Myocyte (in vitro differentiated cells): ENCODE measurements at places on chromosomes 2 and 18.

- peak; percentile 45 for DNase-seq
These were observed 125.1 kb upstream of the HAAO start for GRCh38 chr2:42917425-42917927.

DNA sequence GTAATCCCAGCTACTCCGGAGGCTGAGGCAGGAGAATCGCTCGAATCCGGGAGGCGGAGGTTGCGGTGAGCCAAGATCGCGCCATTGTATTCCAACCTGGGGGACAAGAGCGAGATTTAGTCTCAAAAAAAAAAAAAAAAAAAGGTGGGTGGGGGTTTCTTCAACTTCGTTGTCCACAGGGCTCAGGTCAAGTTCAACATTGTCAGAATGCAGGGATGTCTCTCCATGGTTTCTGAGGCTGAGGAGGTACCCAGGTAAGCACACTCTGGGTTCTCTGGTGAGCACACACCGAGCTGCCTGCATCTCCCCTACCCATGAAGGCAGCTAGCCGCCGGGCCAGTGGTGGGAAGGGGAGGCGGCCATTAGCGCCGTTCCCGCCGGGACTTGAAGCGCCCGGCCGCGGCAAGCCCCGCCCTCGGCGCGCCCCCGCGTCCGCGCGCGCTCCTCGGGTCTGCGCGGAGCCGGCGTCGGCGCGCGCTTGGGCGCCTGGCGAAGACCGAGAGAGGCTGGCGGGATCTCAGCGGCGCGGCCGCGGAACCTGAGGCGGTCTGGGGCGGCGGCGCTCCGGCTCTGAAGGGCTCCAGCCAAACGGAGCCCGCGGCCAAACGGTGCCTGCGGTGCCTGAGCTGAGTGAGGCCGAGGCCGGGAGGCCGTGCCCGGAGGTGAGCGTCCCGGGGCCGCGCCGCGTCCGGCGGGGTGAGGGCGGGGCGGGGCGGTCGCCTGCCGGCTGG, at the start of gene UBXN2A:
TSS of gene UBXN2A (plus strand) at position 477 of the 731 bp plus-strand sequence. CDS start 17,852 bp downstream, outside the sequence.
- peak; percentile 83 for DNase-seq

DNA sequence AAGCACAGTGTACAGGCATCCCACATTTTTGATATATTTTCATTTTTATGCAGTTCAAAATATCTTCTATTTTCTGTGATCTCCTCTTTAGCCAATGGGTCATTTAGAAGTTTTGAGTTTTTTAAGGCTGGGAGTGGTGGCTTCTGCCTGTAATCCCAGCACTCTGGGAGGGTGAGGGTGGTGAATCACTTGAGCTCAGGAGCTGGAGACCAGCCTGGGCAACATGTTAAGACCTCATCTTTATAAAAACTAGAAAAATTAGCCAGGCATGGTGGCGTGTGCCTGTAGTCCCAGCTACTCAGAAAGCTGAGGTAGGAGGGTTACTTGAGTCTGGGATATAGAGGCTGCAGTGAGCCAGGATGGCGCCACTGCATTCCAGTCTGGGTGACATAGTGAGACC, 17.8 kb downstream of the UBR3 start:
- DNase-seq, result no peak

GRCh38 chr18:41992066-41992465, 37.0 kb downstream of the PIK3C3 start:
- DNase-seq, result peak; percentile 31

- peak; percentile 1 for DNase-seq
These were observed 35.8 kb upstream of the AFF3 start for GRCh38 chr2:100178085-100178788.

DNA sequence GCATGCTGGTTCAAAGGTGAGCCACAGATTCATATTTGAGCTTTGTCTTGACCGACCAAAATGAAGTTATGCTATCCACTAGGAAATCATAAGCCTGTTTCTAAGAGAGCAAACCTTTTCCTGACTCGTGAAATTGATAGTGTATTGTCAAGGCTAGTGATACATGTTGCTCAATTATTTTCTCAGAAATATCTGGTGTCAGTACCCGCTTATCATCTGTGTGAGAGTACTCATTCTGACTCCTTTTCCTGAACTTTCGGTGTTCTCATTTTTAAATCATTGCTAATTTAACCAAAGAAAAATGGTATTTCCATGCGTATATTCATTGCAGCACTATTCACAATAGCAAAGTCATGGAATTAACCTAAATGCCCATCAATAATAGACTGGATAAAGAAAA, 56.2 kb downstream of the SGPP2 start:
- DNase-seq, result no peak

- no peak for DNase-seq
These were observed 723.1 kb downstream of the TMEM182 start for GRCh38 chr2:103484906-103485305.

DNA sequence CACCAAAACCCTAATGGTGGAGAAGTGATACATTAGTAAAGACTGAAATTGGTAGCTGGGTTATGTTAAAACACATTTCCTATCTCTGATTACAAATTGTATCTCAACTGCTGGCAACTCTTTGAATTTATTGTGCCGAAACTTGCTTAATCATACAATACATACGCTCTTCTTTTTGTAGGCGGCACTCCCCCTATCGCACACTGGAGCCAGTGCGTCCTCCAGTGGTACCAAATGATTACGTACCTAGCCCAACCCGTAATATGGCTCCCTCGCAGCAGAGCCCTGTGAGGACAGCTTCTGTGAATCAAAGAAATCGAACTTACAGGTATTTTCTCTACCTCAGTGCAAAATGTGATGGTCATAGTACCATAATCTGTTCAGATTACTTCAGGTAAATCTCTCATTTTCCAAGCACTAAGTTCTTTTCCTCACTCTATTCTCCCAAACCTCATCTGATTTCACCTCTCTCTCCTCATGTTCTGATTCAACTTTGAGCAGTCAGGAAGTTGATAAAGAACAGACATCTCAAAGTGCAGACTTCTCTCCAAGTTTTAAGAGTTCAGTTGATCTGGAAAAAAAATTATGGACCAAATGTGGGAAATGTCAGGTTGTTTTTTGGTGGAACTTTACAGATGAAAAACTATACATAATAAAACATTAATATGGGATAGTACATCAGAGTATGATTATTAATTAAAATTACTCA, 66.5 kb downstream of the ABI2 start:
- DNase-seq, result no peak

- DNase-seq, result no peak
These were observed 616.6 kb upstream of the FSHR start for GRCh38 chr2:49770919-49771318.

DNA sequence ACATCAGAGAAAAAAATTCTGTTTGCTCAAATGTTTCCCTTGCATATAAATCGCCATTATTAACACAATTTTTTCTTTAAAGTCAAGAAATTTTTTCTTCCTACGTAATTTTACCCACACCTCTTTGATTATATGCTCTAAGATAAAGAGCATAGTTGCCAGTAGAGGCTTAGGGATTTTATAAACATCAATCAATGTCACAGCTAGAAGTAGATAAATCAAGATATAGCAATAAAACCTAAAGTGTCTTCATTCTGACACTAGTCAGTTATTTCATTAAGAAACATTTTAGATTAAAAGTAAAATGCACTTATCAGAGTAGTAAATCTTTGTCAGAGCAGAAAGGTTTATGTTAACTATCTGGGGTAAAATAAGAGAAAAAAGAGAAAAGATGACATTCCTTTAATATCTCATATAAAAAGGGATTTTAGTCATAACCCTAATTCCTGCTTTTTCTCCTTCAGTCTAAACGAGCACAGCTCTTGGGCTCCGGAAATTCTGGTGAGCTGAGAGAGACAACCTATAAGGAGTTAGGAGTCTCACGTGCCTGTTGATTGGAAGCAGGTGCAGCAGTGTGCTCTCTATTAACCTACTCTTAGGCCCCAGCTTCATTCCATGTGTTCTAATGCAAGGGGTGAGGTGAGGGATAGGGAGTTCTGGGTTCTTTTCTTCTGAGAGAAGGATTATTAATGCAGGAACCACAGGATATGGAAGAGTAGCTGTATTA, 172.4 kb upstream of the GULP1 start:
- DNase-seq, result no peak

DNA sequence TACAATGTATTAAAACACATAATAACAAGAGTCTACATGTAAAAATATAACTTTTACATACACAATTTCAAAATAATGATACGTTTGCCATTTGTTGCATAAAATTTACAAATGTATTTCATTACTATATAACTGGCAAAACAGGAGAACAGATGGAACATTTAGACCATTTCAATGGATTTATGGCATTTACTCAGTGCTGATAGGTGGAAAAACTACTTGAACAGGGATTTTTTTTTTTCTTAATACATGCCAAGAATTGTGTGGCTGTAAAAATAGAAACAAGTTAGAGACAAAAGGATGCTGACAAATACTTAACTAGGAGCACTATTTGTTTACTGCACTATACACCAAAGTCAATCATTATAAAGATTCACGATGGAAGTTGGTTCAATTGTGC, 266.8 kb upstream of the CCDC68 start:
- DNase-seq, result no peak

DNA sequence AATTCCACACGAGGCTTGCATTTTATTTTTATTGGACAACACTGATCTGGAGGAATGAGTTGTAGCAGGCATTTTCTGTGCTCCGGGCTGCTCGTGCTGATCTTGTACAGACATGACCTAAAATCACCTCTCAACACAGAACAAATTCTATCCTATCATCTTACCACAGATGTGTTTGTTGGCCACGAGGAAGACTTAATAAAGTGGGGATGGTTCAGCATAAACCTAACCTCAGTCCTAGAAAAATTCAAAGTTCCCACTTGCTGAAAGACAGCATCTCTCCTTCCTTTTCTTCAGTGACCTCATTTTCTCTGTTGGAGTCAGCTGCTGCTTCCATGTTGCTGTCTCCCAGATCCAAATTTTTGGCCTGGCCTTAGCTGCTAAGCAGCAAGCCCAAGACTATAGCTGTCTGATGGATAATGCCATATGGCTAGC, 45.3 kb downstream of the RBKS start:
- DNase-seq, result peak; percentile 85

- peak; percentile 57 for DNase-seq
These were observed 349.2 kb upstream of the ID2 start for GRCh38 chr2:8332646-8333045.

GRCh38 chr2:25314514-25315315, 27.0 kb downstream of the DNMT3A start:
- no peak for DNase-seq

GRCh38 chr18:47737956-47738355, 192.5 kb downstream of the SMAD2 start:
- DNase-seq, result no peak

- DNase-seq, result no peak
These were observed 161.0 kb downstream of the LAMA3 start for GRCh38 chr18:23850215-23850614.

DNA sequence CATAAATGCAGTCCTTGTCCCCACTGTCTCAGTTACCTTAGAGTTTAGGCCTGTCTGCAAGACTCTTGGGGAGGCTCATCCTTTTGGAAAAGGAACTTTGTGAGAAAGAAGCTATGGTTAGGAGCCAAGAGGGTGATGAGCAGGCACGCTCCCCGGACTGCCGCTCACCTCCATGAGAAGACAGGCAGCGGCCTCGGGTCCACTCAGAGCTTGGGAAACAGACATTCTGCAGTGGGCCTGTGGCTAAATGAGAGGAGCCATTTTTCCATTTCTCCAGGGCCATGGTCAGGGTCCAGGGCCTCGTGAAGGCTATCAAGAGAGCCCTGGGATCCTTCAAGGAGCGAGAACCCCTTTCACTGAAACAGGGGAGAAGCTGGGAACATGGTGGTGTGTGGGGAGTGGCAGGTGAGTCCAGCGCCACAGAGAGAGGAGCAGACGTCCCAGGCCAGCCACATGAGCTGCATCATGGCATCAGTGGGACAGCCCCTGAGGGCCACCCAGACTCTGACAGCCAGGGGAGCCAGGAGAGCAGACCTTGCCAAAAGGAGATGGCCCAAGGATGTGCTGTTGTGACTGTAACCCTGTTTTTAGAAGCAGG, 4.0 kb upstream of the TEX51 start:
- no peak for DNase-seq

GRCh38 chr18:9671214-9671613, 36.9 kb upstream of the RAB31 start:
- no peak for DNase-seq

- DNase-seq, result peak; percentile 85
These were observed 11.4 kb upstream of the GALNT5 start for GRCh38 chr2:157245846-157246764.

DNA sequence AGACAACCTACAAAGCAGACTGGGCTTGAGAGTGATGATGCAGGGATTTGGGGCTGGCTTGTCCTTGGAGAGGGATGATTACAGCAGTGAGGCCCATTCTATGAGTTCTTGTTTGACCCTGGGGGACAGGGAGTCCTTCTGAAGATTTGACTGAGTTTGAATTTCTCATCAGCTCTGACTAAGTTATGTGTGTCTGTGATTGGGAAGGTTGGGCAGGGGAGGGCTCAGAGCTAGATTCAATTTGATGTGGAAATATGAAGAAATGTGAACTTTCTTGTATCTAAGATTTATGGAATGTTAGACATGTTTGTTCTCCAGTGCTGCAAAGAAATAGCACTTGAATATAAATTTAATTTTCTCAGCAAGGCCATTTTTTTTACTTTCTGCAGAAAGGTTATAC, 19.9 kb upstream of the IL1R2 start:
- no peak for DNase-seq

GRCh38 chr2:40332191-40332826, 119.6 kb downstream of the SLC8A1 start:
- DNase-seq, result peak; percentile 28

DNA sequence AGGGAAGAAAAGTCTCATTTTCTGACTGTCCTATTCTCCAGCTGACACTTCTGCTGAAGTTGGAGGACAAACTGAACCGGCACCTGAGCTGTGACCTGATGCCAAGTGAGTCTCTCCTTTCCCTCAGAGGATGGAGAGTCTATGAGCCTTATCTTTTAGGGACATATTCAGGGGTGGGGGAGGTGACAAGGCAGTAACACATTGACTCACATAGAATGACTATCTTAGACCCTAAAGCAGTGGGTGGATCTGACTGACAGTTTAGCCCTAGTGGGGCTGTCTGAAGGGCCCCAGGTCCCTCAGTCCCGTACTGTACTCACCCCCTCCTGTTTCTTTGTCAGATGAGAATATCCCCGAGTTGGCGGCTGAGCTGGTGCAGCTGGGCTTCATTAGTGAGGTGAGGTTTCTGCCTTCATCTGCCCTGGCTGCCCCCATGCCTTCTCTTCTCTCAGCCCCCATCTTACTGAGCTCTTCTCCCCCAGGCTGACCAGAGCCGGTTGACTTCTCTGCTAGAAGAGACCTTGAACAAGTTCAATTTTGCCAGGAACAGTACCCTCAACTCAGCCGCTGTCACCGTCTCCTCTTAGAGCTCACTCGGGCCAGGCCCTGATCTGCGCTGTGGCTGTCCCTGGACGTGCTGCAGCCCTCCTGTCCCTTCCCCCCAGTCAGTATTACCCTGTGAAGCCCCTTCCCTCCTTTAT, 805 bp upstream of the KRTCAP3 start:
- DNase-seq, result no peak

DNA sequence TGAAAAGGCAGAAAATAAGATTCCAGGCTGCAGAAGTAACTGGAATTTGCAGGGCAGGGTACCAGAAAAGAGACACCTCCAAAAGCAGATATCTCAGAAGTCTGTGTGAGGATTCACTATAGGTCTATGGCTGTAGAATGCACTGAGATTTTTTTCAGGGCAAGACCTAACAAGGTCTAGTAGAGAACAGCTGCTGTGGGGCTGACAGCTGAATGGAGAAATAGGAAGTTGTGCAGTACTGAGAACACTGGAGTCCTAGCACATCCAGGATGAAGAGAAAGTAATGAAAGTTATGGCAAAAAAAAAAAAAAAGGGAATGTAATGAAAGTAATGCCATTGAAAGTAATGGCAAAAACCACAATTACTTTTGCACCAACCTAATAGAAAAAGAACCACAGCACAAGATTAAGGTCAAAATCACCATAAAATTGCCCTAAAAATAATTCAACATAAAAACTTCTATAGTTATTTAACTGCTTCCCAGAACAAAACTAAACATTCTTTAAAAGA, 57.3 kb downstream of the CPO start:
- peak; percentile 46 for DNase-seq
